ENCODE measurements at places on chromosomes 2 and 18. TPM values are rescaled to one million over a fixed set of nuclear protein-coding genes. Genes with fewer than 3 reads are reported as not detected.

DCC gene
- not detected for polyA plus RNA-seq

HOXD4 gene
- polyA plus RNA-seq = not detected

PRKAG3 gene
- not detected for polyA plus RNA-seq

GTF3C2 gene
- polyA plus RNA-seq = 27.4 TPM

SLC9A4 gene
- polyA plus RNA-seq = not detected

MAP3K19 gene
- polyA plus RNA-seq = not detected

LYG1 gene
- 1.5 TPM for polyA plus RNA-seq

UPP2 gene
- polyA plus RNA-seq = 0.19 TPM

GLB1L gene
- polyA plus RNA-seq = 36.1 TPM

RNU2-63P gene
- not detected for polyA plus RNA-seq

GATA6 gene
- 109 TPM for polyA plus RNA-seq

B3GNT7 gene
- polyA plus RNA-seq = 14.5 TPM

RAB17 gene
- 533 TPM for polyA plus RNA-seq

ARHGAP28 gene
- 1.6 TPM for polyA plus RNA-seq

ELAC1 gene
- 7.5 TPM for polyA plus RNA-seq

OXER1 gene
- polyA plus RNA-seq = 6.4 TPM

FAM228A gene
- polyA plus RNA-seq = 0.54 TPM

CRYGB gene
- not detected for polyA plus RNA-seq

XIRP2 gene
- polyA plus RNA-seq = 7.3 TPM

Data from small intestine (tissue), 16 donors.